Right forelimb (tissue), 1 donor: ENCODE measurements at places on chromosomes 1 and 21.

GRCh38 chr1:44640200-44640853 is 34.0 kb downstream of the TMEM53 start:
- DNase-seq, result no peak

DNA sequence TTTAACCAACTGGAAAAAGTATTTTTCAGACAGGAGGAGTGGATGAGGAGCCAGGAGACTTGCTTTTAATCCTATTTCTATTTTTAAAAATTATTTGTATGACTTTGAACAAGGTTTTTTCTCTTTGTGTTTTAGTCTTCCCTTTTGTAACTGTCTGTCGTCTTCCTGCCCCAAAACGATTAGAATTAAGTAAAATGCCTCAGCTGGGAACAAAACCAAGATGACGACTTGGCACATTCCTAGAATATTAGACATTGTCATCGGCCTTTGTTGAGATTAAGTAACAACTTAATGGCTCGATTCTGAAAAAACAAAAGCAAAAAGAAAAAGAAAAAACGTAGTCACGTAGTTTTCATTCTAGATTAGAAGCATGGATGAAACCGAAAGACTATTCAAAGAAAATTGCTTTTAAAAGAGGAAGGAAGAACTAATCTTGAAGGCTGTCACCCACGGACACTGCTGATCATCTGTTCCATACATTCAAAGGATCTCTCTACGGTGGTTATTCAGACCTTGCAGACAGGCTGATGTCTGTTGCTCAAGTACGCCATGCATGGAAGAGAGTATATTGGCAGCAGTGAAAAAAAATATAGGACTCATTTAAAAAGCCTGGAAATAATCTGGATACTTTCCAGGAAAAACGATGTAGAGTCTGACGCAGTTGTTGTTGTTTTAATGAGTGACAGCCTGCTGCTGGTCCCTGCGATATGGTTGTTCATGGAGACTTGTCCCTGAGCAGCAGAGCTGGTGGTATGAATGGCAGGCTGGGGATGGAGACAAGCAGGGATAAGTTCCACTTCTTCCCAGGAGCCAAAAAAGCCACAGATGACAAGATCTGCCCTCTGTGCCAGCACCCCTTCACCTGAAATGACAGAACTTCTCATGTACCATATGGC is 16.8 kb downstream of the GNG4 start:
- DNase-seq, result no peak

- DNase-seq, result no peak
These were observed 48.4 kb downstream of the NEK7 start for GRCh38 chr1:198205016-198205684.

GRCh38 chr1:174247472-174247871 is 88.2 kb downstream of the RABGAP1L start:
- DNase-seq, result no peak

DNA sequence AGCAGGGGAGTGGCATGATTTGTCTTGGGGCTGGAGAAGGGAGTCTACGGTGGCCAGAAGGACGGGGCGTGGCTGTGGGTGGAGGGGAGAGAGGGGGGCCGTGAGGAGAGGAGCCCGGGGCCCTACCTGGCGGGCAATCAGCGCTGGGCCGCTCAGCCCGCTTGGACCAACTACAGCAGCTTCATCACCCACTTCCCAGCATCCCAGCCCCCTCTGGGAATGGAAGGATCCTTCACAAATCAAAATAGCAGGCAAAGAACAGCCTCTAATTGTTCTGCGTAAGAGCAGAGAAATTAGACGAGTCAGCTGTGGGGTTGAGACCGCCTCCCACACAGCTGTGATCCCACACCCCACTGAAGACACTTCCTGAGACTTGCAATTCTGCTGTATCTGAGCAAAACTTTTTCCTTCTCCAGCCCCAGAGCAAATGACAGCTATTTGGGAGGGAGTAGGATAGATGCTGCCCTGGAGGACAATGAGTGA is 43.5 kb downstream of the OPRD1 start:
- DNase-seq, result no peak

- DNase-seq, result no peak
These were observed 36.6 kb downstream of the RGL1 start for GRCh38 chr1:183841550-183841949.

GRCh38 chr1:87318806-87319205 is 9.9 kb upstream of the LMO4 start:
- no peak for DNase-seq

- no peak for DNase-seq
These were observed 151.9 kb downstream of the HMCN1 start for GRCh38 chr1:185886046-185886445.

- no peak for DNase-seq
These were observed 41.8 kb downstream of the FNBP1L start for GRCh38 chr1:93489756-93490155.

GRCh38 chr1:248757784-248758195 is 2.2 kb upstream of the LYPD8 start:
- DNase-seq, result no peak

DNA sequence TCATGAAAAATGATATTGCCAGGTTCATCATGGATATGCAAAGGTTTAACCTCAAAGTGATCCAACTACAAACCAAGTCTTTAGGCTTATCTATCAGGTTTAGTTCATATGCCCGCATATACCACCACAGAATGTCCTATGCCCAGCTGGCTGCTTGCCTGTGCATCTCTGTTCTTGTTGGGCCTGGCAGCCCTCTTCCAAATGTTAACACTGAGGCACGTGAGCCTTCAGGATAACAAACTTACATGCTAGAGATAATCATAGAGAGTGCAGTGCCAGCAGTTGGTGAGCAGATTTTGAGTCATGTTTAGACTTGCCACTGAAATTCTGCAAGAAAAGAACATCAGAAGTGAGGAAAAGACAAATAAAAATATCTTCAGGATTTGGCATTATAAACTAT is 607.9 kb upstream of the TMPRSS15 start:
- no peak for DNase-seq

- no peak for DNase-seq
These were observed 135.3 kb downstream of the GABPA start for GRCh38 chr21:25870084-25870483.

GRCh38 chr1:65896721-65897120 is 104.0 kb downstream of the PDE4B start:
- DNase-seq, result no peak

DNA sequence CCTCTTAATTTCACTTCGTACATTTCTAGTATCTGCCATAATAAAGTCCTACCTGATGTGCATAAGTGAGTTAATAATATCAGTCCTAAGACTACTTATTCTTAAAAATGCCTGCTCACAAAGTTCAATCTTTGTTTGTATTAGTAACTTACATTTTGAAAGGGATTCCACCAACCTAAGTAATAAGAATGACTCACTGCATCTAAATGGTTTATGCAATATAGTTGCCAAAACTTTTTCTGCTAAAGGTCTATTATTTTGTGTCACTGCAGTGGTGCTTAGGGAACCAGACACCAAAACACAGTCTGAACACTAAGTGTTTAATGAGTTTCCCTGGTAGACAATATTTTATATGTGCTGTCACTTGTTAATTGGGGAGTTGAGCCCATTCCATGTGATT is 1.8 kb downstream of the ZNF669 start:
- DNase-seq, result no peak
